Activated CD4-positive, CD25-positive, alpha-beta regulatory T cell treated with anti-CD3 and anti-CD28 coated beads, Interleukin-2, amount 50 U/mL, for 24 hours (primary cell): ENCODE measurements at places on chromosomes 1 and 21.

DNA sequence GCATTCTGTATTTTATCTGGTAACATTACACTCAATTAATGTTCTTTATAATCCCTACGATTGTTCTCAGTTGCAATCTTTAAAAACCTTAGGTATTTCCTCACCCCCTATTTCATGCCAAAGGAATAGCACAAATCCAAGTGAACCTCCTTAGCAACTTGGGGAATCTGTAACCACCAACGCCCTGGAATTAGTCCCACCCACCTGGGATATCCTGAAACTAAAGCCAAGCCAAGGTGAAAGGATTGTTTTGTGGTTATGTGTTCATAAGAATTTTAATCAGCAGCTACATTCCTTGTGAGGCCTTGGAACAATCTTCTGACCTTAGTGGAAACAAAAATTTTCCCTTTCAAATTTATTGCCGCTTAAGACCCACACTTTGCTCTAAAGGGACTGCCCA lies 908.7 kb downstream of the TTLL7 start:
- ATAC-seq: no peak

DNA sequence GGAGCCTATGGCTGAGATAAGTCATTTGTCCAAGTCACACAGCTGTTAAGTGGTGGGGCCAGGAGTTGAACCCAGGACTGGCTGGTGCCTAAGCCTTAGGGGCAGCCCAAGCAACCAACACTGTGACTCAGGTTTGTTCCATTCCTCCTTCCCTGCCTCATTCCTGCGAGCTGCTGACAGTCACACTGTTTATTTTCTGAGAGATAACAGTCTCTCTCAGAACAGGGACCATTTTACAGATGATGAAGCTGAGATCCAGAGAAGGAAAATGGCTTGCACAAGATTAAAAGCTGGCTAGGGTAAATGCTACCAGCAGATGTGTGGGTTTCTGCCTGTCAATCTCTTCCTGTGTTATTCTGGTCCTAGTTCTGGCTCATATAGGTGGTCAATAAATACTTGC lies 24.3 kb upstream of the TCEA3 start:
- ATAC-seq: no peak

DNA sequence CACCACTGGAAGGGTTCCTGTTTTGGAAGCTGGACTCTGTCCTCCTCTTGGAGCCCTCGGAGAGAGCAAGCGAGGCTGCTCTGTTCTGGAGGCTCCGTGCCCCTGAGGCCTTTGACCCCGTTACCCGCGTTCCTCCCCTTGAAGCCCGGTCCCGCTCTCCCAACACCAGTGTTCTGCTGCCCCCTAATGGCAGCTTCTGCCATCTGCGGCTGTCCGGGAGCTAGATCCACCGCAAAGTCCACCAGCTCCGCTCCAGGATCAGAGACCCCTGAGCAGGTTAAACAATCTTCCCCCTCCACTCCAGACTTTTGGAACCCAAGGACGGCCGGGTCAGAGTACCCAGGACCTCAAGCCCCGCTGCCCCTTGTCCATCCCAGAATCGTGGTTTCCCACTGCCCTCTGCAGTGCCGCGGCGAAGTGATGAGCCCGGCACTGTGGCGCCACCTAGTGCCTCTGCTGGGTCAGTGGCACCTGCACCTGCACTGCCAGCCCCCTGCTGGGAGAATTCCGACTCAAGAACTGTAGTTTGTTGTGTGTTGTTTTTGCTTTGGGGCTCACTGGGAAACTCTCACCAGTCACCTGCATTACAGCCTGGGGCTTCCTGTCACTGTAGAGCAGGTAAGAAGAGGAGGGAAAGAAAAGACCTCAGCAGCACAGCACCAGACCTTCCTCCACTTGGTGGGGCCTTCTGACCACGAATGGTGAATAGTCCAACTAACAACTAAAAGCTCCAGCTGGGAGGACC lies 63.5 kb upstream of the NFASC start:
- peak; percentile 95 for ATAC-seq

DNA sequence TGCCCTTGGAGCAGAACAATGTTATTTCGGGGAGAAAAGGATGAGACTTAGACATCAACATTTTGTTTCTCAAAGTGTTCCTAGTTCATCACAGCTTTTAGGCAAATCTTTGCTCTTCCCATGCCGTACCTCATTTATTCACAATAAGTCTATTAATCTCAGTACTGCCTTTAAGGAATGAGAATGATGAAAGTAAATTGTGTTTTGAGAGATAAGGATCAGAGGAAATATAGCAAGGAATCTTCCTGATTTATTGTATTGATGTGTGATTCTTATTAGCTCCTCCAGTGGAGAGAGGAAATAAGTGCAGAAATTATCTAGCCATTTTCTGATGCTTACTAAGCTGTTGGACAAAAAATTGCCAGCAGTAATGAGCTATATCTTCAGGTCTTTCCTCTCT lies 2.0 kb downstream of the POLR3C start:
- ATAC-seq: no peak

DNA sequence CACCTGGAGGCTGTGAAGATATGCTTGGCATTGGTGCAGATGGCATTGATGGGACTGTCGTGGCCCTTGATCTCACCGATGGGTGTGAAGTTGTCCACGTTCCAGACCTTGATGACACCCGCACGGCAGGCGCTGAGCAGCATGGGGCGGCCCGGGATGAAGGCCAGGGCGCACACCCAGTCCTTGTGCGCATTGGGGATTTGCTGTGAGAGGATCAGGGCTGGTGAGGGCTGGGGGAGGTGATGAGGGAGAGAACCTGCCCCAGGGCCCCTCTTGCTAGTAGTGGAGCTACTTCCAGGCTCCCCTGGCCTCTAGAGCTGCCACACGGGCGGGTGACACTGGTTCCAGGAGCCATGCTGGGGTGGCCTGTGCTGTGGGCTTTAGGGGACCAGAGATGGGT lies 48.8 kb downstream of the KIF21B start:
- no peak for ATAC-seq

DNA sequence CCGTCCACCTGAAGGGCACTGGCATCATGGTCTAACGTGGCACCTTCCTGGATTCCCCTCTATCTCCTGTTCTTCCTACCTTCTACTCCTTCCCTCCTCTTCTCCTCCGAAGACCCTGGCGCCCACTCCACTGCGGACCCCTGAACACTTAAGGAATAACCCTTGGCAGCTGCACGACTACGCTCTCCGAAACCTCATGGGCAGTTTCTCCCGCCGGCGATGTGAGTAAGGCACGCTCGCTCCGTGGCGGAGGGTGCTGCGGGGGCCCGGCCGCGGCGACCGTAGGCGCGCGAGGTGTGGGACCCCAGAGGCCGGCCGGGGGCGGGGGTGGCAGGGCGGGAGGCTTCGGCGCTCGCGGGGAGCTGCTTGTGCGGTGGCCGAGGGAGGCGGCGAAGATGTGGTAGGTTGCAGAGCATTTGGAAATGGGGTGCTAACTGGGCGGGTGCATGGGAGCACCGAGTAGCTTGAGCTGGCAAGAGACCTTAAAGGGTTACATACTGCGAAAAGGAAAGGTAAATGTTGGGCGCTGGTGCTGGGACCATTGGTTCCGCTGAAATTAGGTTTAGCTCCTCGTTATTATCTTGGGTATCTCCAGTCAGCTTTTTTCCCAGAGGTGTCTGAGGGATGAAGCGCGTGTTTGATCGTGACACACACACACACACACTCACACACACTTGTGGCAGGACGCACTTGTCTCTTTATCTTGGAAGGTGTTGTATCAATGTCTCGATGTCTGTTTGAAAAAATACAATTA lies 876 bp downstream of the LRRC7 start:
- ATAC-seq: no peak

GRCh38 chr1:4970532-4970931 lies 316.1 kb downstream of the AJAP1 start:
- no peak for ATAC-seq

DNA sequence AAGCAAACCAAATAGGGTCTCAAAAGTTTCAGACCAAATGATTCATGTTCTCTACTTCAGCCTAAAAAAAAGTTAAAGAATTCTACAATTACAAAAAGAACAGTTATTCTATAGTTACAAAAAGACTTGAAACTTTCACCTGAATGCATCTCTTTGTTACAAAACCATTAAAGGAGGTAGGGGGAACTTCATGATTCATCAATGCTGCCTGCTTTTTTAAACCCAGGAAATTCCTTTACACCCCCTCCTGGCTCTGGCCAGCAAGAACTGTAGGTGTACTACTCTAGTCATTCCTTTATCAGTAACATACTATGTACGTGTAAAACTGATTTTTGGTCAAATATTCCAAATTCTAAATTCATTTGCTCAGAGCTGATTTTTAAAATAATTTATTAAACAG lies 5.0 kb downstream of the FAF1 start:
- no peak for ATAC-seq

GRCh38 chr1:14568716-14569355 lies 29.6 kb upstream of the KAZN start:
- no peak for ATAC-seq

GRCh38 chr1:237187842-237188241 lies 145.9 kb downstream of the RYR2 start:
- ATAC-seq: no peak

DNA sequence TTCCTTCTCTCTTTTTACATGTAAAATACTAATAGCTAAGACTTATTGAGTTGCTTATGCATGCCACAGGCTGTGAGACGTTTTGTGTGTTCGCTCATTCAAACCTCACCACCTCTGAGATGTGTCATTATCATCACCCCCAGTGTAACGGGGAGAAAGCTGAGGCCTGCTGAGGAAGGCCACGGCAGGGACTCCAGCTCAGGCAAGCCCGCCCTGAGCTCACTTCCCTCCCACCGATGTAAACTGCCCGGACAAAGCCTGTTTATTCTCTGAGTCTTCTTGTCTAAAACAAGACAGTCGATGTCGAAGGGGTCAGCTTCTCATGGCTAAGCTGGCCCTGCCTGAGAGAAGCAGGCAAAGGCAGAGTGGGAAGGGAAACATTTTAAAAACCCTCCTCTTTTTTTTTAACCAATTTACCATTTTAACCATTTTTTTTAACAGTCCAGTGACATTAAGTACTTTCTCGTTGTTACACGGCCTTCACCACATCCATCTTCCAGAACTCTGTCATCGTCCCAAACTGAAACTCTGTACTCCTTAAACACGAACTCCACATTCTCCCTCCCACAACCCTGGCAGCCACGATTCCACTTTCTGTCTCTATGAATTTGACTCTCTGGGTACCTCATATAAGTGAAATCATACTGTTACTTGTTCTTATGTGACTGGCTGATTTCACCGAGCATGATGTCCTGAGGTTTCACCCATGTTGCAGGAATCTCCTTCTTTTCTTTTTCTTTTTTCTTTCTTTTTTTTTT lies 204.8 kb upstream of the GALNT2 start:
- ATAC-seq: no peak

DNA sequence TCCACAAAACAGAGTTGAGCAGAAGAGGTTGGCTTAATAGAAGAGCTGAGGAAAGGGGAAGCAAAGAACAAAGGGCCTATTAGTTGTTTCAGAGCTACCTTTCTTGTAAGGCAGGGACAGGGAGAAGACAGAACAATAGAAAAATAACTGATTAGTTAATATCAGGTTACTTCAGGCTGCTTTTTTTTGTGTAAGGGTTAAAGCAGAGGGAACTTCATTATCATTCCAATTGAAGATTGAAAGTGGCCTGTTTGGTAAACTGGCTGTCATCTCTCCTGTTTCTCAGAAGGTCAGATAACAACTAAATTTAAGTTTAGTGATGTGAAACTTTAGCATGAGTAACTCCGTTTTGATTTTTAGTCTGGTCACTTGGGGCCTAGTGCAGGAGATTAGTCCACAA lies 22.3 kb downstream of the CDC42 start:
- no peak for ATAC-seq

- no peak for ATAC-seq
These were observed 304.8 kb downstream of the BRINP3 start for GRCh38 chr1:190172651-190173430.

DNA sequence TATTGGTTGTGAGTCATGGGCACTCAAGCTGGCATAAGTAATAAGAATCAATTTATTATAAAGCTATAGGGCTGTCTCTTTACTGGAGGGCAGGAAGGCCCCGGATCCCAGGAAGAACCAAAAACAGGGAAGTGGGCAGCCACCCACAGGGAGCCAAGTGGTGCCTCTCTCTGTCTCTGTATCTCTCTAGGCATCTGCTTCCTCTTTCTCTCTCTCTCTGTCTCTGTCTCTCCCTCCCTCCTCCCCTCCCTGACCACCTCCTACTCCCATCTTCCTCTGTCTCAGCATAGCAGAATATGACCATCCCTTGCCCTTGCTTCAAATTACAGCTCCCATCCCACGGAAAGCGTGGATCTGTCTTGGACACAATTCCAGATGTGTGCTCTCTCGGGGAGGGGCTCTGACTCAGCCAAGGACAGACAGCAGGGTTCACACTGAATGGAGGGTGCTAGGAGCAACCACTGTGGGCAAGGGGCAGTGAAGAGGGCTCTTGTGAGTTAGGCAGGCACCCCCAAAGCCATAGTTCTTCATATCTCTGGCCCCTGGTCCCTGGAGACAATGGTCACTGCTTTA lies 80.4 kb upstream of the LPGAT1 start:
- no peak for ATAC-seq

GRCh38 chr1:89578151-89578550 lies 53.5 kb downstream of the LRRC8B start:
- no peak for ATAC-seq

GRCh38 chr21:45584786-45585185 lies 42.5 kb upstream of the SLC19A1 start:
- no peak for ATAC-seq

DNA sequence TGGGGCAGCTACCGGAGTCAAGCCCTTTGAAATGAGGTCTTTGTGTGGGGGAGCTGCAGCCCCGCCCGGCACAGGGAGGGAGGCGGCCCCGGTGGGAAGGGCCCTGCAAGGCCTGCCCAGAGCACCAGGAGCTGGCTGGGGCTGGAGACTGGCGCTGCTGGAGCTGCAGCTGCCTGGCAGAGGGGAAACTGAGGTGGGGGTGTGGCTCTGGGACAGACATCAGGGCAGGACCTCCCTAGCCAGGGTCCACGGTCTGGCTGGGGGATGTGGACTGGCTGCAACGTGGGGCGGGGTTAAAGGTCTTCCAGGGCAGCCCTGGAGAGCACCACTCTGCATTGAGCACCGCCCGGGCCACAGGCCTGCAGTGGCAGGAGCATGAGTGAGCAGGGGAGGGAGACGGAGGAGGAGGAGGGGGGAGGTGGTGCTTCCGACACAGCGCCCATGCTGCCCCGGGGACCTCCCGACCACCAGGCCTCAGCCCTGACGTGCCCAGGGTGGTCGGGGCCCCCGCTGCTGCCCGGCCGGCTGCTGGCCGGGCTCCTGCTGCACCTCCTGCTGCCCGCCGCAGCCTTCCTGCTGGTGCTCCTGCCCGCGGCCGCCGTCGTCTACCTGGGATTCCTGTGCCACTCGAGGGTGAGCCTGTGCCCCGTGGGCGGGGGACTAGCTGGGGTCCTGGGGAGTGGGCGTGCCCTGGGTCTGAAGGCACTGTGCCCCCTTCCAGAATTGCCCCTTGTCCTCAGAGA lies 4.8 kb upstream of the ANKRD65 start:
- no peak for ATAC-seq

DNA sequence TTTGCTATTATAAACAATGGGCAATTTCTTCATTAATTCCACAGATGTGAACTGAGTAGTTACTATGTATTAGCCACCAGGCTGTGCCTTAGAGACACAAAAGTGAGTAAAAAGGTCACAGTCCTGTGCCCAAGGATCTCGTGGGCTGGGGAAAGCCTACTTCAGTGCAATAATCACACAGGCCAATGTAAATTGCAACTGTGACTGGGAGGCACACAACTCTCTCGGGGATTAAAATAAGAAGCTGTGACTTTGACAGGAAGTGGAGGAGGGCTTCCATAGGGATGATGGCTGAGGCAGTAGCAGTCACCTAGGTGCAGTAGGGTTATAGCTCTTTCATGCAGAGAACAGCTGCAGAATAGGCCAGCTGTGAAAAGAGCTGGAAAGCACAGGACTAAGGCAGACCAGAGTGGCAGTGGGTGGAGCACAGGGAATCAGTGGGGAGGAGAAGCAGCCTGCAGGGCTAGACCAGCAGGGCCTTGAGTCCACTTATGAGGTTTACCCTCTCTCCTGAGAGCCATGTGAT lies 121.9 kb downstream of the MAB21L3 start:
- ATAC-seq: no peak
